Right lung (tissue), 10 donors: ENCODE measurements at places on chromosomes 6 and 20.

DNA sequence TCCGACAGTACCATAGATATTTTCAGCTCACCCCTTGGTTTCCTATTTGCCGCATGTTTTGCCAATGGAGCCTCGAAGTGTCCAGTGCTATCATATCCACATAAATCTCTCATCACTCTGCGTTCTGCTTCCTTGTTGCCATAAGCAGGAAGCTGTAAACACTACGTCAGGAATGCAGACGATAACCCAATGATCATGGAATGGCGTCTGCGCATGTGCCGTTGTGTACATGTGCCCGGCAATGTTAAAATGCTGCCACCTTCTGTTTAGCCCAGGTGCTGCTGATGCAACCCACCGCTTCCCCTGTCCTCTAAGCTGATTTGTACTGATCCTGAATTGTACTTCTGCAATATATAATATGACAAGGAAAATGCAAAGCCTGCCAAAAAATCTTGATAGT lies 607.5 kb downstream of the HDGFL1 start:
- peak; percentile 55 for DNase-seq

- DNase-seq = no peak
These were observed 32.3 kb upstream of the OVOL2 start for GRCh38 chr20:18090044-18090443.

DNA sequence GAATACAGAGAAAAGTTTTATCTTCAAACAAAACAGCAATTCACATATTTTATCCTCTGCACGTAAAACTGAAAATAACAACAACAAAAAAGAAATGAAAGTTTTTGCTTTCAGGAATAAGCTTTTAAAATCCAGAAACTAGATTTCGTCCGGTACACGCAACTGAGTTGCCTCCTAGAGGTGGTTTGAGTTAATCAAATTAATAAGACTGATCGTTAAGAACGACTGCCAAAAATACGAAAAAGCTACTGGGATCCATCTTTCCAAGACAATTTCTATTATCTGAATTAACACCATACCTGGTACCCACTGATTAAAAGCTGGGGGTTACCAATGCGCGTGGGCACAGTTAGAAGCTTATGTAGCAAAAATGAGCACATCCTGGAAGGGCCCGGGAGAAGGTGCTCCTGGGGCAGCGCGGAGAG lies 669 bp downstream of the PDCD2 start:
- DNase-seq = no peak

DNA sequence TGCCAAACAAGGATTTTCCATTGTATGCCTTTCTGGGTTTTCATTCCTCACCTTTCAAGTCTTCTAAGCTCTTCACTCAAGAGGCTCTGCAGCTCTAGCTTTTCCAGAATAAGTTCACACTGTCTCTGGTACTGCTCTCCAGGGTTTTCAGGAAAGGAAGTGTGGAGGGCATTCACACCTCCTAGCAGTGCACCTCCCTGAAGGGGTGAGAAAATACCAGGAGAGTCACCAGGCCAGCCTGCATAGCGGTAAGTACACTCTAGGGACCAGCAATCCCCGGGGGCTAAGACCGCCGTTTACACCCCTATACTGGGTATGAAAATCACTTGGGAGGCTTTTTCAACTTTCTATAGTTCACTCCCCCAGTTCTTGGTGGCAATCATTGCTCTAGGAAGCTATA lies 67.9 kb upstream of the ASF1A start:
- no peak for DNase-seq

DNA sequence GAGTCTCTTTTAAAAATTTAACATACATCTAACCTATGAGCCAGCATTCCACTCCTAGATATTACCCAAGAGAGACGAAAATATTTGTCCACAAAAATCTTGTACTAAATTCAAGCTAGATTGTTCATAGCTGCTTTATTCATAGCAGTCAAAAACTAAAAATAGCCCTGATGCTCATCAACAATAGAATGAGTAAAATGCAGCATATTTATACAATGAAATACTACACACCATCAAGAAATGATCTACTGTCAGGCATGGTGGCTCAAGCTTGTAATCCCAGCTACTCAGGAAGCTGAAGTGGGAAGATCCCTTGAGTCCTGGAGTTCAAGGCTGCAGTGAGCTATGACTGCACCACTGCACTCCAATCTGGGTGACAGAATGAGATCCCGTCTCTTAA lies 22.0 kb upstream of the SRC start:
- DNase-seq = no peak

DNA sequence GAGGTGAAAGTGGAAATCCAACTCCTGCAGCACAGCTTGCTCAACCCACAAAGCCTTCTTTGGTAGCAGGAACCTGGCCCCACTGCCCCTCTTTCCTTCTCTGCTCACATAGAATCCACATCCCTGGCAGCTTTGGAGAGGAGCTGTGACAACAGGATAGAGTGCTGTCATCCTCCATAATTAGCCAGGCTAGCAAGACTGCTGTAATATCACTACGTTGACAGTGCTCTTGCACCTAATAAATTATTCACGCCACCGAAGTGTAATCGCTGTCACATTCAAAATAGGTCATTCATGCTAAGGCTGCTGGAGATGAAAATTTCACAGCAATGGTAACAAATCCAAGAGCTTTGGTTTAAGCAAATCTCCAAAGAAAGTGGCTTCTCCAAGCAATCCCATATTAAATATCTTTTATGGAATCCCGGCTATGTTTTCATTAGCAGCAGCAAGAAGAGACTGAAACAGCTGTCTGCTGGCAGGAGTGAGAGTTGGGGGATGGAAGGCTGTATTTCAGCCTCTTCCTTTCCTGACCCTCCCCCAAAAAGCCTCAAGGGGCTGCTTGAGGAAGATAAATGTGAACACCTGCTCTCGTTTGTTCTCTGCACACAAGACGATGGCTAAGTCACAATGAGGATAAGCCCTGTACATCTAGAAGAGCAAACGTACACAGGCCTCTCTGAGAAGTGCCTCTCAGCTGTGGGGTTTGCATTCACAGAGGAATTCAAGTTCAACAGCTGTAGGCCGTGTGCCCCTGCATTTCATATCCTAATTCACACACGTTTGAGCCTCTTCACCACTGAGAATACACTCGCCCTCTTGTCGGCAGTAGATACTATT lies 16.5 kb downstream of the RIPOR2 start:
- DNase-seq = no peak

GRCh38 chr6:142740449-142740848 lies 204.5 kb downstream of the HIVEP2 start:
- no peak for DNase-seq

DNA sequence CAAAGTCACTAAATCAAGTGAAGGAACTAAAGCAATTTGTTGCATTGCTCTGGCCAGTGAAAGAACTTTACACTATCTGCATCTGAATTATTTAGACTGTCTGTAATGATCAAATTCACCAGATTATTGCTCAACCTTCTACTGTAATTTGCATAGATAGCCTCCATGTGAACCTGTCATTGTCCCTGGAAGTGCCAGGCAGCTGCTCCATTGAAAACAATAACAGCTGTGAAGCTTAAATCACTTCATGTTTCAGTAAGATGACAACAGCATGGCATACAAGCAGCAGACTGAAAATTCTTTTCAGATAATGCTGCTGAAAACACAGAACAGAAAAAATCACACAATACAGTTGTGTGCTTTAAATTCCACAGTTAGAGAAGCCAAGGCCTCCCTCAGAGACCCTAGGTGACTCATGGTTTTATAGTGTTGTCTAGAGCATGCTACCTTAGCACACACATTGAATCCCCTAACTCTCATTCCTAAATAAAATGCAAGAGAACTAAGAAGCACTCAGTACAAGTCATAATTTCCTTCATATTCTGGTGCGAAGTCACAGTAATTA lies 248.9 kb downstream of the TPBG start:
- DNase-seq = no peak

DNA sequence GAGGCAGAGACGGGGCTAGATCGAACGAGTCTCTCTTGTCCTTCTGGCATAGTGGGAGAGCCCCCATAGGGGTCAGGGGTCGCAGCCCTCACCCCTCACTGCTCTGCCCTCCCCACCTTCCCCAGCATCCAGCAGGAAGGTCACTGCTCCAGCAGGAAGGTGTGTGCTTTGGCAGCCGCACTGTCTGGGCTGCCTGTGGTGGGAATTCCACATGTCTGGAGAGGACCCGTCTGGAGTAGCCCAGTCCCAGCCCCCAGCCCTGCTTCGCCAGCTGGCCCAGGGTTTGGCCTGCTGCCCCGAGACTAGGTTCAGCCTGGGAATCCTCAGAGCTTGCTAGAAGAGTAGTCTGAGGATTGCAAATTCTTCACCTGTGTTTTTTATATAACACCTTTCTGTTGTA lies 2.5 kb upstream of the R3HDML start:
- DNase-seq = no peak

GRCh38 chr6:56789879-56790278 lies 147.2 kb upstream of the DST start:
- no peak for DNase-seq

DNA sequence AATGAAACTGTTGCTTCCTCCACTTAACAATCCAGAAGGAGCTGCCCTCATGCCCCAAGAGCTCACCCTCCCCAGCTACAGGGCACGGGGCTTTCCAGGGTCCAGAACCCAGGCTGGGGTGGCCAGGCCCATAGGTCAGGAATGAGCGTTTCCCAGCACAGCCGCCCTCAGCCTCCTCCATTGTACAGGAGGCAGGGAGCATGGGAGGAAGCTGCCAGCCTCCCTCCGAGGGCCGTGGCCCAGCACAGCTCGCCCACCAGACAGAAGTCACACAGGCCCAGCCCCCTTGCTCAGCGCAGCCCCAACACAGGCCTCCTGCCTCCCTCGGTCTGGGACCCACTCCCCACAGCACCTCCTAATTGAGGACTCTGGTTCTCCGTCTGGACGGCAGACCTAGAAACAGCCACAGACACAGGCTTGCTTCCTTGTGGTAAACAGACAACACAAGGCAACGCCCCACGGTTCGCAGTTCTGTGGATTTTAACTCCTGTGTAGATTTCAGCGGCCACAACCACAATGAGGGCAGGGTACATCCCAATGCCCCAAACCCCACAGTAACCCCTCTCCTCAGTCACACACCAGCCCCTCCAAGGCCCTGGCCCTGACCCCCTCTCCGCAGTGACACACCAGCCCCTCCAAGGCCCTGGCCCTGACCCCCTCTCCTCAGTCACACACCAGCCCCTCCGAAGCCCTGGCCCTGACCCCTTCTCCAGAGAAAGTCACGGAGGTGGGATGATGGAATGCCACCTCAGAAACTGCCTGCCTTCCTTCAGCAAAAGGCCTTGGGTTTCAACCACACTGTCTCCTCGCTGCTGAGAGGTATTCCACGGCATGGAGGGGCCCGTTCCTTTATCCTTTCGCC lies 173.5 kb downstream of the DLL1 start:
- DNase-seq = no peak

DNA sequence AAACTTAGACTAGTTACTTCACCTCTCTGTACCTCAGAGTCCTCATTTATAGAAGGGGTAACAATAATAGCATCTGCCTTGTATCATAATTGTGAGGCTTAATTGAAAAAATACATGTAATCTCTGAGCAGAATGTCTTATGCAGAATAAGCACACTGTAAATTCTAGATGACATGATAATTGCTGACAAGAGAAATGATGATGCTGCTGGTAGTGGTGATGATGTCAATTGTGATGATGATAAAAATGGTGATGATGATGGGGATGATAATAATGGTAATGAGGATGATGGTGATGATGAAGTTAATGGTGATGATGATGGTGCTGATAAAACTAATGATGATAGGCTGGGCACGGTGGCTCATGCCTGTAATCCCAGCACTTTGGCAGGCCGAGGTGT lies 346.1 kb upstream of the CDH4 start:
- DNase-seq = no peak

DNA sequence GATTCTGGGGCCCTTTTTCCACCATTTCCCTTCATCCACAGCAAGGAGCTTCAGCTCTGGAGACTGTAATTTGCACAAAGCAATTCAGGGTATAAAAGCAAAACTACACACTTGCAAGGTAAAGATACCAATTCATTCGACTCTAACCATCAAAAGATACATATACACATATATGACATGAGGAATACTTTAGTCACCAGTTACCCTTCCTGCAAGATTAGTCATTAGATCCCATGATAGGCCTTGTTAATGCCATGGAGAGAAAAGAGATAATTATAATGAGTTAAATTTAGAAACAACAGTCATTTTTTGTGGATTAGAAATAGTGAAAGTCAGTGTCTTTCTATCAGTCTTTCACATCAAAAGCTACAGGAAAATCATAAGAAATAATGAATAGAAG lies 204.2 kb downstream of the KCNQ5 start:
- DNase-seq = no peak

DNA sequence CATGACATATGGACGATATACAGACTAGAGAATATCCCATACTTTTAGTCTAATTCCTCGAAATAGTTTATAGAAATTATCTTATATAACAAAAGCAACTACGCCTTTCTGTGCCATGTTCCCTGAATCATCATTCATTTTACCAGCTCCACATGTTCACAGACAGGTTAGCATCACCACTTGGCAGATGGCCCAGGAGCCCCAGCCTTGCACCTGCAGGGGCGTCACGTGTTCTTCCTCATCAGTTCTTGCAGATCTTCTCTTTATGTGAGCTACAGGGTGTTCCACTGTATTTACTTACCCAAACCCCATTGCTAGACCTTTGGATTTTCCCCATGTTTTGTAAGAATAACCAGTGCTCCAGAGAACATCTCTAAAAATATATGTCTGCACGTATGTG lies 12.6 kb upstream of the BNIP5 start:
- DNase-seq = no peak

DNA sequence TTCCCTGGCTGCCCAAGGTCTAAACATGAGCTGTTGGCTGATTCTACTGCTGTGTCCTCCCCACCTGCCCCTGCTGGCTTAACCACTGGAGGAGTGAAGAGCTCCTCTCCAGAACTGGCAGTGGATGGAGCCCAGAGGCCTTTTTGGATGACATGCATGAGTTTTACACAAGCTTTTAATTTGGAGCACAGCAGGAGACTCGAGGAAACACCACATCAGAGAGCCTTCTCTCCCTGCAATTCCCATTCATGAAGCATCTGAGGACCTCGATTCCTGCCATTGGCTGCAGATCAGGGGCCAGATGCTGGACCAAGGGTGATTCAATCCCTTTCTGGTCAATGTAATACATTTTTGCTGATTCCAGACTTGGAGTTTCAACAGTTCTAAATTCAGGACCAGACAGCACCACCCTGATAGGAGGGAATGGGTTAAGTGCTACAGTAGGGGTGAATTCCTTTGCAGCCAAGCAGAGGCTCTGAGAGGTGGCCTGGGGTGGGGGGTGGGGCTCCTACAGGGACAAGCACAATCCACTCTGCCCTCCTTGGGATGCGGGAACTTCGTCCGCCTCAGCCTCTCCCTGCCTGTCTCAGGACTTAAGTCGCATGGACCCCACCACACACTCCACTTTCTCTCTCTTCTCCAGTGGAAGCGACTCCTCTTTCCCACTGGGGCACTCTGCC lies 599 bp upstream of the PSORS1C1 start:
- DNase-seq = no peak

GRCh38 chr6:72286911-72287311 lies 335.0 kb upstream of the KCNQ5 start:
- DNase-seq = no peak

- DNase-seq = no peak
These were observed 263.0 kb downstream of the EYA4 start for GRCh38 chr6:133504158-133504557.

GRCh38 chr6:3440911-3441310 lies 15.9 kb downstream of the SLC22A23 start:
- DNase-seq = no peak
